DMS79 (cell line): ENCODE measurements at places on chromosomes 5 and 9.

GRCh38 chr5:5042806-5043205, 97.3 kb upstream of the ADAMTS16 start:
- no peak for DNase-seq

- DNase-seq, result no peak
Observed at GRCh38 chr9:116952436-116952810, 265.3 kb downstream of the TRIM32 start.

- DNase-seq, result no peak
Observed at GRCh38 chr5:89703817-89704216, 705.7 kb downstream of the CETN3 start.

DNA sequence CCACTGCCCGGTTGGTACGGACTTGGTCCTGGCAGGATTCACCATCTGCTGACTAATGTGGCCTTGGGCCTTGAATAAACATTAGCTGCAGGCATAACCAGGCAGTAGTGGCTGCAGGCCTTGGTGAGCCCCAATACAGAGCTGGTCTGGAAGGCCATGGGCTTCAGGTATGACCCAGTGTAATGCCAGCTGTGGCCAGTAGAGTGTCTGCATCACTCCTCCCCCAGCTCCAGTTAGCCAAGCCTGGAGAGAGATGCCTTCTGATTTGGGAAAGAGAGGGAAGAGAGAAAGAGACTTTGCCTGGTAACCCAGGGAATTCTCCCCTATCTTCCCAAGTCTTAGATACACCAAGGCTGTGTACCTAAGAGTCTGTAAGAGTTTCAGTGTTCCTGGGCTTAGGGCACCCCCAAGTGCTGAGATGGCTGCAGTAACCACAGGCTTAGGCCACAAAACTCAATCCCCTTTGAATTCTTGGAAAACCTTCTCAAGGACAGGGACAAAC, 5.6 kb upstream of the C5 start:
- no peak for DNase-seq

- DNase-seq, result no peak
Observed at GRCh38 chr9:133821601-133822429, 83.7 kb upstream of the SARDH start.

GRCh38 chr5:15993334-15993733, 186.3 kb downstream of the MARCHF11 start:
- no peak for DNase-seq

- DNase-seq, result no peak
Observed at GRCh38 chr5:154487541-154487940, 9.5 kb upstream of the HAND1 start.

- peak; percentile 63 for DNase-seq
Observed at GRCh38 chr9:38362852-38363588, 29.5 kb upstream of the ALDH1B1 start.

DNA sequence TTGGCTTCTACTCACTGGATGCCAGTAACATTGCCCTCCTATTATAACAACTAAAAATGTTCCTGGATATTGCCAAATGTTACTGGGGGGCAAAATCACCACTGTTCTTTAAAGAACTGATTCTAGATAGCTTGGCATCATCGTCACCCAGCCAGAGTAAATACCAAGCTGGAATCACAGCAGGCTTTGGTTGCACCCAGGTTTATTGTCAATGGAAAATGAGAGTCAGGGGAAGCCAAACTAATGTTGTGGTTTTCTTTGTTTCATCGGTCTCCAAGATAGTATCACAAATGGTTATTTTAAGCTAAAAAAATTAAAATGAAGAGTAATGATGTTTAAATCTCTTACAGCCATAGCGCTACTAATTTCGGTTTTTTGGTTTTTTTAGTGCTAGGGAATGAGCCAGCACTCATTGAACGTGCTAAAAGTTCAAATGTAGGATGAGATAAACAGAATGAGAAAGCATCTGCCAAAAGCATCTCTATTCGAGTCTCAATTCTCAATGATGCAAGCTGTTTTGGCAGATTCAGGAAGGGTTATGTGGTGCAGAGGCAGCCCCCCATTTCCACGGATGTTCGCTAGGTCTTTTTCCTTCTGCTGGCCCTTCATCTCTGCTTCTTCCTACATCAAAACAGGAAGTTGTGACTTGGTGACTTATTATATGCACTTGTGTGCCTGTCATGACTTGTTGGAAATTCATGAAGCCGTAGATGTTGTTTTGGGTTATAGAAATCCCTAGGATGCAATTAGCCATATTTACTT, 558.0 kb downstream of the EBF1 start:
- no peak for DNase-seq

- DNase-seq, result no peak
Observed at GRCh38 chr5:24059716-24060115, 552.3 kb downstream of the PRDM9 start.

DNA sequence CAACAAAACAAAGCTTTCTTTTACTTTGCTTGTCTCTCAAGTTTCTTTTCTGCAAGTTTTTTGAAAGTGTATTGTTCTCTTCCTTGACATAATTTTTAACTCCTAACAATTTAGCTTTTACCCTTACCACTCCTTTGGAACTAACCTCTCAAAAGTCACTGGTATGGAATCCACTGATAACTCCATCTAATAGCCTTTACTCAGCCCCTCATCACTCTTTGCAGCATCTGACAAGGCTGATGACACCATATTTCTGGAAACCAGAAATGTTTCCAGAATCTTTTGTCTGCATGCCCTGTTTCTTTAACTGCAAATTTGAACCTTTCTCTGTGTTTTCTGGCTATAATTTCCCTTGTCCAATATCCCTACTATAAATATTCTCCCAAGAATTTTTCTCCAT, 46.5 kb downstream of the ZNF474 start:
- DNase-seq, result no peak

DNA sequence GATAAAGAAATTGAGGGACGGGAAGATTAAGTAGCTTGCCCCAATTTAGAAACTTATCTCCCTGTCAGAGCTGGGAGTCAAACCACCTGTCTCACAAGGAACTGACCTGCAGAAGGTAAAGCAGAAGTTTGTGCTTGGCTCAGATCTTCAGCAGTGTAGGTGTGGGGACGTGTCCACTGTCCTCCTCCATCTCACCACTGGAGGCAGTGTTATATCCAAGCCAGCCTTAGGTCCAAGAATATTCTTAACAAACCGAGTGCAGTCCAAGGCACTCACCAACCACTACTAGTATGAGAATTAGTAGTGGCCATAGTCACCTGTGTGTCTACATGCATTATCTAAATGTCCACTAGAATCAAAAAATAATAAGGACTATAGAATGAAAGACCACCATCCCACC, 86.3 kb upstream of the IRX1 start:
- DNase-seq, result no peak

DNA sequence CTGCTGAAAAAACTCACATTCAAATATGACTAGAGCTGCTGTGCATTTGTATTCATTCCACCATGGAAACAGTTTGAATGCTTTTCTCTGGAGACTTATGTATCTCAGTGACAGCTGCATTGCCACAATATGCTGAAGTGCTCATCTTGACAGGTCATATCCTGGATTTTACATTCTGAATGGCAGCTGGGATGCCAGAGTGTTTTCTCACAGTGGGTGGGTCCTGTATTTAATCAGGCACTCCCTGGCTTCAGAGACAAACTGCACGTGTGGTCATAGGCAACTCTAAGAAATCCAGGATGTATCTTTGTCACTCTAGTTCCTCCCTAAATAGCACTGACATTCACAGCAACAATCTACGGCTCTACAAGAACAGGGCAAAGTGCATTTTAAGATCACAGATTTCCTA, 75.6 kb downstream of the ST8SIA4 start:
- DNase-seq, result no peak

DNA sequence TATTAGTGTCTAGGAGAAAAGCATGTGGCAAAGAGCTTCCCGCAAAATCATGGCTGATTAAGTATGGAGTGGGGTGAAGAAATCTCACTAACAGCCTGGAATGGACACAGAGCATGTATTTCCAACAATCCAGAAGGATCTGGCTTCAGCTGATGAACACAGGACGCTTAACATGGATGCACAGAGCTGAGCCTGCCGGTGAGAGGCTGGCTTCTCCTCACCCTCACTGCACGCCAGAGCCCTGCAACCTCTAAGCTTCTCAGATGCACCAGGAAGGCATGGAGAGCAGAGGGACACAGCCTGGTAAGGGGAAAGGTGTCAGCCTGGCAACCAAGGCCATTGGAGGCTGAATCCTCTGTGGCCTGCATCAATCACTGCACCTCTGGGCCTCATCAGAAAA, 298.5 kb downstream of the TRIM32 start:
- no peak for DNase-seq

GRCh38 chr5:11384441-11385250, 519.6 kb downstream of the CTNND2 start:
- DNase-seq, result no peak
